Parietal lobe (tissue), 2 donors: ENCODE measurements at places on chromosomes 13 and 19. TPM values are rescaled to one million over a fixed set of nuclear protein-coding genes. Genes with fewer than 3 reads are reported as not detected.

Gene FUT3
- total RNA-seq, result not detected

Gene SLC17A7
- total RNA-seq, result 36.6 TPM

Gene S1PR5
- total RNA-seq, result not detected

Gene SYCN
- total RNA-seq, result not detected

Gene MZT1
- total RNA-seq, result 17.5 TPM

Gene ICAM4
- not detected for total RNA-seq

Gene CLEC17A
- total RNA-seq, result not detected

Gene KCNRG
- 32.2 TPM for total RNA-seq

Gene METTL21C
- total RNA-seq, result not detected

Gene ZNF681
- 21.9 TPM for total RNA-seq

Gene FBXO46
- total RNA-seq, result 14.7 TPM

Gene GARIN5A
- total RNA-seq, result 1.3 TPM

Gene ATP11A
- total RNA-seq, result 27.9 TPM

Gene ZNF841
- 68.9 TPM for total RNA-seq

Gene RAX2
- not detected for total RNA-seq

Gene LYPD3
- not detected for total RNA-seq
